ENCODE measurements at places on chromosomes 6 and 20. TPM values are rescaled to one million over a fixed set of nuclear protein-coding genes. Genes with fewer than 3 reads are reported as not detected.

The ADA gene
- 8.1 TPM for total RNA-seq

The ADGRB3 gene
- 10.1 TPM for total RNA-seq

The COL9A3 gene
- total RNA-seq: 0.54 TPM

The CARMIL1 gene
- total RNA-seq: 60.4 TPM

The MEP1A gene
- not detected for total RNA-seq

The SCP2D1 gene
- not detected for total RNA-seq

The ENTPD6 gene
- total RNA-seq: 107 TPM

The BEND6 gene
- 0.21 TPM for total RNA-seq

The BPIFA1 gene
- total RNA-seq: not detected

The NHLRC1 gene
- total RNA-seq: 0.85 TPM

The JPH2 gene
- total RNA-seq: 179 TPM

The FOXP4 gene
- 21.0 TPM for total RNA-seq

The TGIF2 gene
- 14.2 TPM for total RNA-seq

The DDO gene
- 0.68 TPM for total RNA-seq

The GMPR gene
- total RNA-seq: 17.0 TPM

The COL12A1 gene
- 92.3 TPM for total RNA-seq

The ERVFRD-1 gene
- not detected for total RNA-seq

The TDRD6 gene
- 1.8 TPM for total RNA-seq

The SLC17A1 gene
- not detected for total RNA-seq

The PPARD gene
- 15.8 TPM for total RNA-seq

The EGFL8 gene
- total RNA-seq: 13.8 TPM

The MUCL3 gene
- total RNA-seq: not detected

The PTPRK gene
- total RNA-seq: 36.0 TPM

The DCBLD1 gene
- total RNA-seq: 6.4 TPM

The GSTA3 gene
- total RNA-seq: not detected

The RXRB gene
- 38.7 TPM for total RNA-seq

The KCNK15 gene
- total RNA-seq: 26.3 TPM

The MDN1 gene
- 36.0 TPM for total RNA-seq

The GNAS gene
- total RNA-seq: 742 TPM

The TBCC gene
- 26.4 TPM for total RNA-seq

The EFCAB8 gene
- 2.9 TPM for total RNA-seq

The PMEPA1 gene
- total RNA-seq: 104 TPM

The TOX2 gene
- total RNA-seq: 14.6 TPM

The AVP gene
- total RNA-seq: not detected

All from thoracic aorta (tissue), 2 donors.